ENCODE measurements at places on chromosomes 2 and 18. TPM values are rescaled to one million over a fixed set of nuclear protein-coding genes. Genes with fewer than 3 reads are reported as not detected.

SRD5A2 gene
- total RNA-seq: 0.04 TPM

LTBP1 gene
- 27.4 TPM for total RNA-seq

COL4A3 gene
- total RNA-seq: 0.67 TPM

RBM44 gene
- total RNA-seq: 1.6 TPM

RSAD2 gene
- not detected for total RNA-seq

GAL3ST2 gene
- not detected for total RNA-seq

SERPINB12 gene
- total RNA-seq: not detected

MAP2 gene
- 1.6 TPM for total RNA-seq

C1QL2 gene
- total RNA-seq: 0.28 TPM

IL36B gene
- not detected for total RNA-seq

ZCCHC2 gene
- 7.8 TPM for total RNA-seq

Data from H7 (cell line).